Amygdala (tissue), 56 donors: ENCODE measurements at places on chromosomes 6 and 20.

GRCh38 chr6:154474648-154475428 lies 35.6 kb downstream of the CNKSR3 start:
- DNase-seq, result no peak

- DNase-seq, result no peak
These were observed 512.7 kb upstream of the JAG1 start for GRCh38 chr20:11186301-11187008.

GRCh38 chr6:33103776-33104175 lies 28.0 kb downstream of the HLA-DPB1 start:
- DNase-seq, result no peak

GRCh38 chr6:169918239-169918953 lies 167.0 kb downstream of the ERMARD start:
- DNase-seq, result no peak

- DNase-seq, result no peak
These were observed 246.5 kb upstream of the SUPT3H start for GRCh38 chr6:45624228-45624627.

DNA sequence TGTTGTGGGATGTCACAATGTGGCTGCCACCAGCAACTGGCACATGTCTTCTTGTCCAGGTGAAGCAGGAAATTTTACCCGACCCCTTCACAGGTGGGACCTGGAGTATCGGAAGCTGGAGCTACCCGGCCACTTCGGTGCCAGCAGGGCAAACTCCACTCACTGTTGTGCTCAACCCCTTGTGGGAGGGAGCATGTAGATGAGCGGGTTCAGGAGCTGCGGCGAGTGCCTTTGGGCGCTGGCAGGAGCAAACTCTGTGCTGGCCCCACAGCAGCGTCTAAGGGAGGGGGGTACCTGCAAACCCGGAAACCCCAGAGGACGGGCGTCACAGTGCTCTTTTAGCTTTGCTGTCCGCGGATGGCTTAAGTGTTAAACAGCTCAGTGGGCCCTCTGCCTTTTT lies 20.7 kb upstream of the SULF2 start:
- DNase-seq, result no peak
